ENCODE measurements at places on chromosomes 2 and 18. TPM values are rescaled to one million over a fixed set of nuclear protein-coding genes. Genes with fewer than 3 reads are reported as not detected.

MC5R gene
- total RNA-seq = not detected

ACMSD gene
- not detected for total RNA-seq

ALPG gene
- total RNA-seq = 1.7 TPM

GALR1 gene
- total RNA-seq = not detected

DNA sequence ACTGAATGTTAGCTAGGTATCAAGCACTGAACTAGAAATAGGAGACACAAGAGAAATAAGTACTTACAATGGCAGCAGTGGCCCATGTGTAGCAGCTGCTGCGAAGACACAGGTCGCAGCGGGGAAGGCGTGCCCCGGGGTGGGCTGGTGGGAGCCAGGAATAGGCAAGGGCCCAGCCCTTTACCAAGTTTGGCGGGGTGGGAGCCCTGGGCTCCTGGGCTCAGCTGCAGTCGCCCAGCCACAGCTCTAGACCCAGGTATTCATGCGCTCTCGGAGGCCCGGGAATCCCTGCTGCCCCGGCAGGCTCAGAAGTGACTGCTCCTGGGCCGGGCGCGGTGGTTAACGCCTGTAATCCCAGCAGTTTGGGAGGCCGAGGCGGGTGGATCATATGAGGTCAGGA is 1287.3 kb downstream of the CNTNAP5 start:
- H3K4me1 ChIP-seq = no peaks in the 10 kb centered on the region
- H3K27me3 ChIP-seq = no peaks in the 10 kb centered on the region
- H3K36me3 ChIP-seq = no peaks in the 10 kb centered on the region
- H3K4me3 ChIP-seq = no peak overlapping the region

DNA sequence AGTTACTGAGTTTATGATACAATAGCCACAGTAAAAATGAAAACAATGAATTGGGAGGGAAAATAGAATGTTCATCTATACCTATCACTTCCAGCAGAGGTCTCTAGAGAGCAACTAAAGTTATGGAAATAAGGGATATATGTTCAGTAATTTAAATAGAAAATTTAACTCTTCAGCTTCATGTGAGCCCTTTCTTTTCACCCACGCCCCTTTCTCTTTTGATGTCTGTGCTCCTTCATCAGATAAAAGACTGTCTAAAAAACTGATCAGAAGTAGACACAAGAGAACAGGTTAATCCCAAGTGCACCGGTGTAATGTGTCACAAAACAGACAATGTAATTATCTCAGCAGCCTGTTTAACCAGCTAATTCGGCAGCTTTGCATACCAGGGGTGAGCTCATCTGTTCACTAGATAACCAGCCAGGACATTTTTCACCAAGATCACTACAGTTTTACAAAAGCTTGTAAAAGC is 238.5 kb upstream of the ERBB4 start:
- DNase-seq = no peak
- no peak overlapping the region for H3K4me3 ChIP-seq
- H3K36me3 ChIP-seq = no peaks in the 10 kb centered on the region
- H3K27ac ChIP-seq = no peak overlapping the region
- H3K4me1 ChIP-seq = no peaks in the 10 kb centered on the region

DNA sequence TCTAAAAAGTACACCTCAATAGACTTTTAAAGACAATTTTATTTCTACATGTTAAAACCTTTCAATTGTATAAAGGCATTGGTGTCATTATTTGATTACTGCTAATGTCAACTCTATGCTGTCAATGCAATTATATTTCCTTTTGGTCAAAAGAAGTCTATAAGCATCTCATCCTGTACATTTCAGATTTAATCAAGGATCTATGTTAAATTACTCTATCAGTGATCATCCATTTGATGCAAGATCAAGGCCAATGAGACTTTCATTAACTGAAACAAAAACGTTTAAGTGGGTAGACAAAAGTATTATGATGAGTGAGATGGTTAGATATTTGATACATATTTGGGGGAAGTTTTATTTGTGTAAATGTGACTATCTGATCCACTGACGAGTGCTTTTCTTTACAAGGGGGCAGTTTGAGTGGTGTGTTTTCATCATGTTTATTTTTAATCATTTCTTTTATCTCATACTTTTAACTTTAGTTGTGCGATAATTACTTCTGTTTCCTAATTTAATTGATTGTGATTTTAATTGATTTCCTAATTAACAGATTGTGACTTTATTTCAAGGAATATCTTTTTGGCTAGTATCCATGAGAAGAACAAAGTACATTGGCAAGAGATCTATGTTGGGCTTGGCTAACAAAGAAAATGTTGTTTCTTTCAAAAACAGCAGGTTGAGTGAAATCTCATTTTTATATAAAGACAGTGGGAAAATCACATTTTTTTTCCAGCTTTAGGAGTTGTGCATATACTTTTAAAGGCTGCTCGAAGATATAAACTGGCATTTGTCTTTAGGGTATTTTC is 1.1 kb downstream of the ARHGAP28 start:
- no peaks in the 10 kb centered on the region for H3K36me3 ChIP-seq
- H3K27ac ChIP-seq = peak overlapping the region; percentile 74
- DNase-seq = no peak
- H3K4me3 ChIP-seq = peak overlapping the region; percentile 66
- peaks cover 15% of the 10 kb centered on the region for H3K4me1 ChIP-seq

DNA sequence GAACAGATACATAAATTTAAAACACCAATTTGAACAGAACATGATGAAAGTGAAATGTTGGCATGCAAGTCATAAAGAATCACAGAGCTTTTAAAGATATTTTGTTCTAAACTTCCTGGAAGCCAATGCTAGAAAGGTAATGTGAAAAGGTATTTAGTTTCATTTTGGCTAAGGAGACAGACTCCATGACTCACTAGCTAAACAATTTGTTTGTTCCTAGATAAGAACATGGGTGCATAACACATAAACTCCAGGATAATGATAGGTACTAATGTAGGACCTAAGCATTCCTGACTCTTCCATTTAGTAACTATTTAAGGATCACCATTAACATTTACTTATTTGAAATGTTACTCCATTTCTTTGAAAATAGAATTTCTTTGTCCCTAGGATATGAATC is 292.5 kb upstream of the CNTNAP5 start:
- DNase-seq = no peak
- no peak overlapping the region for H3K4me3 ChIP-seq
- no peaks in the 10 kb centered on the region for H3K4me1 ChIP-seq
- H3K27ac ChIP-seq = no peak overlapping the region
- H3K27me3 ChIP-seq = no peaks in the 10 kb centered on the region

DNA sequence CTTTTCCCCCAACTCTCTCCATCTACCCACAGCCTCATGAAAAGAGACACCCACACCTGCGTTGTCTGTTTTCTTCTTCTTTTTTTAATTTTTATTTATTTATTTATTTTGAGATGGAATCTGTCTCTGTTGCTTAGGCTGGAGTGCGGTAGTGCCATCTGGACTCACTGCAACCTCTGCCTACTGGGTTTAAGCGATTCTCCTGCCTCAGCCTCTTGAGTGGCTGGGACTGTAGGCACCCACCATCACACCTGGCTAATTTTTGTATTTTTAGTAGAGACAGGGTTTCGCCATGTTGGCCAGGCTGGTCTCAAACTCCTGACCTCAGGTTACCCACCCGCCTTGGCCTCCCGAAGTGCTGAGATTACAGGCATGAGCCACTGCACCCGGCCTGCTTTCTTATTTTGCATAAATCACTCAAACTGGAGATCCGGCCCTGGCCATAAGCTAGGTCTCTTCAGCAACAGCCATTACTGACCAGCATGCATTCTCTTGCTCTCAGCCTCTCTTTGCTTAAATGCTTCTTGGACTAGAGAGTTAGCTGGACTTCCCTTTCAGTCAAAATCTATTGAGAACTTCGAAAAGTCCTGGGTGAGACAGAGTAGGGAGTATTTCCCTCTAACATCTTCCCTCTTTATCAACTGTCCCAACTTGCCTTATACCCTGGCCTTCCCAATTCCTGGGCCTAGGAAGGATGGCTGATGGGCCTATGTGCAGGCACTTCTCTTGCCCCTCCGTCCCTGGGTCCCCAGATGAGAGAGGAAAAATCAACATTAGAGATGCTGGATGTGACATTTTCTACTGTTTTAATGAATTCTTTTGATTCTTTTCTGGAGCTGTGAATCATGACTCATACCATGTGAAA is 27.3 kb downstream of the MYCN start:
- H3K36me3 ChIP-seq = no peaks in the 10 kb centered on the region
- DNase-seq = no peak
- peaks cover 13% of the 10 kb centered on the region for H3K4me1 ChIP-seq
- H3K4me3 ChIP-seq = no peak overlapping the region
- H3K27me3 ChIP-seq = no peaks in the 10 kb centered on the region

GRCh38 chr18:8468191-8468590 is 141.0 kb upstream of the RAB12 start:
- H3K27ac ChIP-seq = no peak overlapping the region
- H3K4me3 ChIP-seq = no peak overlapping the region
- H3K36me3 ChIP-seq = no peaks in the 10 kb centered on the region
- H3K27me3 ChIP-seq = no peaks in the 10 kb centered on the region
- DNase-seq = no peak

- no peak for DNase-seq
- peaks cover 4% of the 10 kb centered on the region for H3K4me1 ChIP-seq
- no peaks in the 10 kb centered on the region for H3K27me3 ChIP-seq
- H3K4me3 ChIP-seq = no peak overlapping the region
Observed at GRCh38 chr2:102788885-102789260, 27.0 kb downstream of the TMEM182 start.

- H3K4me1 ChIP-seq = peaks cover 32% of the 10 kb centered on the region
- peak; percentile 75 for DNase-seq
- peaks cover 4% of the 10 kb centered on the region for H3K36me3 ChIP-seq
- no peak overlapping the region for H3K4me3 ChIP-seq
Observed at GRCh38 chr2:233413559-233414272, 59.4 kb downstream of the DGKD start.

DNA sequence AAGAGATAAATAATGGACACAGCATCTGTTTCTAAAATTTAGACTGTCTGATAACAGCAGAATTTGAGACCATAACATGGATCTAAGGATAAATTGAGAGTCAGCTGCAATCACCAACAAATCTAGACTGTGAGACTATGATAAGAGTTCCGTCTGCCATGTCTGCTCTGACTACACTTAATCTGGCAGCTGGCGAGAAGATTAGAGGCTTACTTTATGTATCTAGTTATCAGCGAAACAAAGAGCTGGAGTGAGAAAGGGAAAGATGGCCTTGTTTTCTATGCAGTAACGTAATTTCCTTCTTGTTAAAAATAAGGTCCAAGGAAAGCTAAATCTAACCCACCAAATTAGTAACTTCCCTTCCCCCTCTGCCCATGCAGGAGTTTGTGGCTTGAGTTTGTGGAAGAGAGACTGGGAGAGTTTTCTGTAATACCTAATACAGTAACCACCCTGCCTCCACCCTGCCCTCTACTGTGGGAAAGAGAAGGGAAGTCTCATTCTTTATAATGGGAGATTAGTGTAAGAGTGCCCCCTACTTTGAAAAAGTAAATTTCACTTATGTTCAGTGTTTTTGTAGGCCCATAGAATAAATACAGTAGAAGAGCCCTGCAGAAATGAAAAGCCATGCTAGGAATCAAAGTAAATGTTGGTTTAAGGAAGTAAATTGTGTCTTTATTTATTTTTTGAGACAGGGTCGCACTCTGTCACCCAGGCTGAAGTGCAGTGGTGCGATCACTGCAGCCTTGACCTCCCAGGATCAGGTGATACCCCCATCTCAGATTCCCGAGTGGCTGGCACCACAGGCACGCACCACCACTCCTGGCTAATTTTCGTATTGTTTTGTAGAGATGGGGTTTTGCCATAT is 27.5 kb downstream of the EML4 start:
- H3K4me3 ChIP-seq = no peak overlapping the region
- no peak for DNase-seq
- no peaks in the 10 kb centered on the region for H3K27me3 ChIP-seq
- H3K36me3 ChIP-seq = no peaks in the 10 kb centered on the region

Data from upper lobe of left lung (tissue), 6 donors.